Kidney glomerular epithelial cell (primary cell): ENCODE measurements at places on chromosomes 2 and 18.

DNA sequence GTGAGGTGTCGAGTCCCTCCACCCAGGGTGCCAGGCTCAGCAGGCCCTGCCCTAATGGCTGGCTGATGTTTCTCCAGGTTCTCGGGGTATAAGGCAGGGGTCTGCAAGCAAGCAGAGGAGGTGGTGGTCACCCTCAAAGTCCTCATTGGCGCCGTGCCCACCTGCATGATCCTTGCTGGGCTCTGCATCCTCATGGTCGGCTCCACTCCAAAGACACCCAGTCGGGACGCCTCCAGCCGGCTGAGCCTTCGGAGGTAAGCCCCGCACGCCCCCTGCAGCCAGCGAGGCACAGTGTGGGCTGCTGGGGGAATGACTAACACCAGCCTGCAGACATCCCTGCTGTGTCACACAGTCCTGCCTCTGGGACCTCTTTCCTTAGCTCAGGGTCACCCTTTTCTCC lies 14.1 kb downstream of the MFSD2B start:
- no peak for DNase-seq

- DNase-seq = no peak
Observed at GRCh38 chr2:62156861-62157496, 38.9 kb upstream of the B3GNT2 start.

GRCh38 chr2:62364791-62365528 lies 141.0 kb downstream of the TMEM17 start:
- DNase-seq = no peak

- DNase-seq = no peak
Observed at GRCh38 chr18:51211552-51211951, 14.1 kb upstream of the MEX3C start.

DNA sequence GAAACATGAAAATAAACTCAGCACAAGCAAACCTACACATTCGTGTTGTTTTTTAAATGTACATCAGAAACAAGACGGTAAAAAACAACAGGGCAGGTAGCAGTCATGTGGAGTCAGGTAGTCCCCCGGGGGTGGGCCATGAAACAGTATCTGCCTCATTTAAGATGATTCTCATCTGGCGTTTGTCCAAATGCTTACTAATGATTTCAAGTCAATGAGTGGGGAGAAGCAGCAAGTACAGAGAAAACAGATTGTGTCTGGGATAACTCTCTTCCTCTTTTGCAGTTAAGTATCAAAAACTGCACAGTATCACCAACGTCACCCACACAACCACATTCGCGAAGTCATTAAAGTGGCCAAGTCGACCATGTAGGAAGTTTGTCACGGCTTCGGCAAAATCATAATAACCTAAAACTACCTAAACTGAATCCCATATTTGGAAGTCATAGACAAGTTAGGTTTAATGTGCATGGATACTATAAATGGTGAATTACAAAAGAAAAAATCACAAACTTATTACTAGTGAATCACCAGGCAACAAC lies 1.3 kb downstream of the LAPTM4A start:
- DNase-seq = peak; percentile 59

DNA sequence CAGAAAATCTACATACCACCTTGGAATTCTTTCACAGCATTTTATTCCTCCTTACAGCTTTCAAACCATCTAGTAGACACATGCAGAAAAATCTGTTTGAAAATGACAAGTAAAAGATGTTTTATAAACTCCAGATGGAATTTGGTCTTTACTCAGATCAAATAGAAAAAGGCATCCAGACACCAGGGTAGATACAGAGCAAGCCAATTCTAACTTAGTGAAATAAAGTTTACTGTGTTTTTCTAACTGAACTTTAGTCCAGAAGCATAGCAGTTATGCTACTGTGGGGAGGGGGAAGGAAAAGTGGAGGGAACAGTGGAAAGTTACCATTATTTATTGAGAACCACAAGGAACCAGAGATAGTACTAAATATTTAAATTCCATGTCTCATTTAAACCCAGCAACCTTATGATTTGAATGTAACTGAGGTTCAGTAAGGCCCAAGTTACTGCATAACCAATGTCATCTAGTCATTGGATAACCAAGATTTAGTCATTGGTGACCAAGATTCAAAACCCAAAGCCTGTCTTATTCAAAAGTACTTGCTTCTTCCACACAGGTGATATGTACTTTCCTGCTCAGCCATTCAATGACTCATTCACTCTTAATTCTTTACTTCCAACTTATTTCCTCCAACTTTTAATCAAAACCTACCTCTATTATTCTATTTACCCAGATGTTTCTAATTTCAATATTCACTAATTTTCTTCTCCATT lies 57.7 kb downstream of the RAD51AP2 start:
- no peak for DNase-seq

- no peak for DNase-seq
Observed at GRCh38 chr2:234435836-234436481, 60.9 kb downstream of the ARL4C start.

- DNase-seq = no peak
Observed at GRCh38 chr2:168712053-168712452, 90.4 kb upstream of the NOSTRIN start.

DNA sequence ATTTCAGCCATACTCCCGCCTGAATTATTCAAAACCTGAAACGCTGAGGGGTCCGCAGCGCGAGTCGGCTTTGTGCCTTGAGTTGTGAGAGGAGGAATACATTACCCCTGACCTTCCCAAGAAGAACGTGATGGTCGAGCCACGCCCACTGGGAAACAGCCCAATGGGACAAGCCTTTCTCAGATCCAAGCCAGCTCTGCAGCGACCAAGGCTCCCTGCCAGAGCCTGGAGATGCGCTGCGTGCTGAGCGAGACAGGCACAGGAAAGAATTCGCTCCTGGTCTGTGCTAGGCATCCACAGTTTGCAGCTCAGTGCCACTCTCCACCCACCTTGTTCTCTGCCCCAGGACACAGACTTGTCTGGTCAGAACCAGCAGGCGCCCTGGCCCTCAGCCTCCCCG lies 74.1 kb upstream of the GLI2 start:
- DNase-seq = no peak

- DNase-seq = no peak
Observed at GRCh38 chr2:146602856-146603255, 1242.0 kb upstream of the ACVR2A start.

DNA sequence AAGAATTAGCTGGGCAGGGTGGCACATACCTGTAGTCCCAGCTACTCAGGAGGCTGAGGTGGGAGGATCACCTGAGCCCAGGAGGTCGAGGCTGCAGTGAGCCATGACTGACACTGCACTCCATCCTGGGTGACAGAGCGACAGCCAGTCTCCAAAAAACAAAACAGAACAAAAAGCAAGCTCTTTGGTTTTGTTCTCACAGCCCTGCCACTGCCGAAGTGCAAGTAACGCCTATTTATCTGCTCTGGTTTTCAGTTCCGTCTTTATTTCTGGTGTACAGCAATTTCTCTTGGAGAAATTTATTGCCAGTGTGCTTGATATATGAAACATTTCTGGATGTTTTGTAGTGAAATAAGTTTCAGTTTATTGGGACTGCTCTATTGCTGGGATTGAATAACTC lies 61.9 kb downstream of the RAB10 start:
- DNase-seq = no peak

GRCh38 chr18:10124557-10124956 lies 210.7 kb downstream of the VAPA start:
- no peak for DNase-seq

DNA sequence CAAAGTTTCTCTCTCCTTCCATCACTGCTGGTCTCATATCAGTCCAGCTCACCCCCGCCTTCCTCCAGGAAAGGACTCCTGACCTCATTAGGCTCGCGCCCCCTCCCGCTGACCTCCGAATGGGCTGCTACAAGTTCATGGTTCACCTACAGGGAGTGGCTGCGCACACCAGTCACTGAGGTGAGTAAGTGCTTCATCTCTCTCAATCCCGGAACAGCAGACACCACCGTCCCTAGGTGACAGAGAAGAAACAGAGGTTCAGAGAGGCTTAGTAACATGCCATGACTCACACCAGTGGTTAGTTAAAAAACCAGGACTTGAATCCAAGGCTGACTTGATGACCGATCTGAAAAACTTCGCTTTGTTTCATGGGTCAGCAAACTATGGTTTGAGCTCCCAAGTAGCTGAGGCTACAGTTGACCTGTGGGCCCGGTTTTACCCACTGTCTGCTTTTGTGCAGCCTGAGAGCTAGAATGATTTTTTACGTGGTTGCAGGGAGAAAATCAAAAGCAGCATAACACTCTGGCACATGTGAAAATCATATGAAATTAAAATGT lies 42.0 kb downstream of the ZFP36L2 start:
- DNase-seq = peak; percentile 78

DNA sequence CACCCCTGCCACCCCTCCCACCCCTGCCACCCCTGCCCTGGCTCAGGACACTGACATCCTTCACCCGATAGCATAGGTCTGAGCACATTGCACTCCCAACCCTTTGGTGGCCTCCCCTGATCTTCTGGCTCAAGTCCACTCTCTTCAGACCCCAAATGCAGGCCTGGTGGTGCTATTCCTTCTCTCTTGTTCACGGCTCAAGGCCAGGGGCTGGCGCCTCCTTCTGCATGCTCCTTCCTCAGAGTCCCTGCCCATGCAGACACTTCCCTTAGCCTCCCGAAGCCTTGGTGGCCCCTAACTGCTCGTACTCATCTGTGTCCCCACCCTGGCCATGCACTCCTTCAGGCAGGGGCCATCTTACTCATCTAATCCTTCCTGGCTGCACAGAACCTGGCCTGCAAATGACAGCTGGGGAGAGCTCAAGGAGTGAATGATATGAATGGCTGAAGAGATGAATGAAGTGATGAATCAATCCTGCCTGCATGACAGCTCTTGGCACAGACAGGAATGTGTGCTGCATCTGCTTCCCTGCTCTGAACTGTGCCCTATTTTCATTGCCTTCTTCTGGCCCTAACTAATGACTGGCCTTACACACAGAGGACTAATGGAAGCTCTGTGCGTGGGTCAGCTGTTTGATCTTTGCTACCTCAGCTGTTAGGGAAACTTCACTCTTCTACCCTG lies 290.8 kb downstream of the DYSF start:
- peak; percentile 3 for DNase-seq

- no peak for DNase-seq
Observed at GRCh38 chr2:27494944-27495554, at the start of gene FNDC4. Gene FNDC4 (minus strand): TSS chr2:27495200. CDS start chr2:27494679, 521 bp downstream.

DNA sequence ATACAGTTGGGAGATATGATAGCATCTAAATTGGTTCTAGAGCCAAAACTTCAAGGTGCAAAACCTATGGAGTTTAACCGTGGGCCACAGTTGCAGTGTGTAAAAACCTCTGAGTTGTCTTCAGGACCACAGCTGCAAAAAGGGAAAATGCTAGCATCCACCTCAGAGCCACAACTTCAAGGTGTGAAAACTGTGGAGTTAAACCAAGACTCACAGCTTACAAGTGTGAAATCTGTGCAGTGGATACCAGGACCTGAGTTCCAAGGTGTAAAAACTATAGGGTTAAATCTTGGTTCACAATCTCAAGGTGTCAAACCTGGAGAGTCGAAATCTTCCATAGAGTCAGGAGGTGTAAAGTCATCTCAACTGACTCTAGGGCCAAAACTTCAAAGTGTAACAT lies 10.4 kb upstream of the ZNF512 start:
- no peak for DNase-seq

- no peak for DNase-seq
Observed at GRCh38 chr2:237405605-237406004, 8.4 kb downstream of the COL6A3 start.

DNA sequence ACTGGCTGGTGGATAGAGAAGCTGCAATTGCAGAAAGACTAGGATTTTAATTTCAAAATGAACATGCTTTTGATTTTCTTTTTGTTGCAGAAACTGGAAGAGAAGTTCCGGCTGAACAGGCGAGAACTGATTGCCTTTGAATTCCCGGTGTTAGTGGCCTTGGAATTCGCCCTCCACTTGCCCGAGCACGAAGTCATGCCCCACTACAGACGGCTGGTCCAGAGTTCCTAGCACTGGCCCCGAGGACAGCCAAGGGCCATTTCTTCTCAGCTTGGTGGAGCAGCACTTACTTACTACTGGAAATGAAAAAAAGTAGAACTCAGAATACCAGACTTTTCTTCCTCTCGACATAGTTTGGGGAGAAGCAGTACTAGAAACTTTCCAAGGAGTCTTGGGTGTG lies 121.9 kb downstream of the CABLES1 start:
- DNase-seq = peak; percentile 1

DNA sequence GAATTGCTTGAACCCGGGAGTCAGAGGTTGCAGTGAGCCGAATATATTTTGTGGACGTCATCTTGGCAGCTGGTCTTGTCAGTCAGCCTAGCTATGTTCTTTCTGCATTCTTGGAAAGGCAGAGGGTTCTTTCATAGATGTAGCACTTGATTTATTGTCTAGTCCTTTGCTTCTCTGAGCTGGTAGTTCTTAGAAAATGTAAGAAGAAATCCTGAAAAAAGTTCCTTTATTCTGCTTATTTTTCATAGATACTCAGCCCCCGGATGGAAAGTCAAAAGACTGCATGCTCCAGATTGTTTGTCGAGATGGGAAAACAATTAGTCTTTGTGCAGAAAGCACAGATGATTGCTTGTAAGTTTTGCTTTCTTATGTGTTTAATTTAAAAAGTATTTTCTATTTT lies 21.3 kb downstream of the PLEKHB2 start:
- no peak for DNase-seq

- no peak for DNase-seq
Observed at GRCh38 chr2:69505710-69506109, 68.5 kb upstream of the NFU1 start.

DNA sequence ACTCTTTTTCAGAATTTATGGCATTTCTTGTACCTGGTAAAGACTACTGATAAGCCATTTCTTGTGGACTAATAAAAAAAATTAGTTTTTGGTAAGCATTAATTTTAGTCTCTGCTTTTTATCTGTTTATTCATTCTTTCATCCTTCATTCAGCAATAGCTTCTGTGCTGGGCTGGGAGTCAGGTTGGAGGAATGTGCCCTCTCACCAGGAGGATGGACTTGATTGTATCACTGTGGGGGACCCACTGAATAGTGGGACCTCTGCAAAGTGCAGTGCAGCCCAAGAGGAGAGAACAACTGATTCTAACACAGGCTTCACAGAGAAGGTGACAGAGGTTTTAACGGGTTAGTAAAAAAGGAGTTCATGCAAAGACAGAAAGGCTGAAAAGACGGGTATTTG lies 39.1 kb downstream of the CDC42EP3 start:
- no peak for DNase-seq

DNA sequence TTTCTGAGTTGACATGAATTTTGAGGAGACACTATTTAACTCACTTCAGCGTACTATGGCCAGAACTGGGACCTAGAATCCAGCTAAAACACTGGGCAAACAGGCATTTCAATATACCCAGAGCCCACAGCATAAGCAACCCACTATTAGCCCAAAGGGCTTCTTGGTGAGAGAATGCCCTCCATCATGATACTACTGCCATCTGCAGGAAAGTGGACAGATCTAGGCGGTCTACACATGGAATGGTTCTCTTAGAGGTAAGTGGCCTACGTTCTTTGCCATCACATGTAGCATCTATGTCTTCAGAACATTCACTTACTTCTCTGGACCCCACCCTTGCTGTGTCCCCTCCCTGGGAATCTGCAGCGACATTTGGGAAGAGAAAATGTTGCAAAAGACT lies 181.3 kb upstream of the LINC00305 start:
- no peak for DNase-seq
